ENCODE measurements at places on chromosomes 13 and 19.

GRCh38 chr13:59914556-59914955, 249.2 kb downstream of the DIAPH3 start:
- no peak for DNase-seq

DNA sequence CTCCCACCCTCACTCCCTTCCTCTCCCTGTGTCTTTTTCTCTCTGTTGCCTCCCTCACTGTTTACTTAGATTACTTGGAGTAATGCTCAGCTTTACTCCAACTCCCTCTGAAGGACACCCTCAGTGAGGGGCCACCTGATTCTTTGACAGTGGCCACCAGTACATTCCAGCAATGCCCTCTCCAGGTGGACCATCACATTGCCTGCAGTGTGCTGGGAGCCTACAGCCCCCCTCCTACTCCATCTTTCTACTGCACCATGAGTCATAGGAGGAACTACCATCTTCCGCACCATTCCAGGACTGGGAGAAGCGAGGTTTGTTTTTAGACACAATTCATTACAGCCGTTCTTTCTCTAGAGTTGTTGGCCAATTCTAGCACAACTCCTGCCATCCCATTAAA, 96.6 kb upstream of the POSTN start:
- no peak for DNase-seq

- DNase-seq: no peak
Observed at GRCh38 chr19:54577334-54577733, 3.7 kb downstream of the LILRA2 start.

GRCh38 chr19:23286477-23286876, 36.3 kb upstream of the ZNF724 start:
- DNase-seq: no peak

- DNase-seq: no peak
Observed at GRCh38 chr19:5619946-5620345, 2.6 kb downstream of the SAFB2 start.

GRCh38 chr19:15463861-15464371, 428 bp downstream of the RASAL3 start:
- no peak for DNase-seq

DNA sequence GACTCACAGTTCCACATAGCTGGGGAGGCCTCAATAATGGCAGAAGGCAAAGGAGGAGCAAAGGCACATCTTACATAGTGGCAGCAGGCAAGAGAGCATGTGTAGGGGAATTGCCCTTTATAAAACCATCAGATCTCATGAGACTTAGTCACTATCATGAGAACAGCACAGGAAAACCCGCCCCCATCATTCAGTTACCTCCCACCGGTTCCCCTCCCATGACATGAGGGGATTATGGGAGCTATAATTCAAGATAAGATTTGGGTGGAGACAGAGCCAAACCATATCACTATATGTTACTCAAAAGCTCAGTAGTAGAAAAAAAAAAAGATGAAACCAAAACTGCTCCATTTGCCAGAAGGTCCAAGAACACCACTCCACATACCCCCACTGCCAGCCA, 58.5 kb downstream of the DNAJC15 start:
- DNase-seq: no peak

DNA sequence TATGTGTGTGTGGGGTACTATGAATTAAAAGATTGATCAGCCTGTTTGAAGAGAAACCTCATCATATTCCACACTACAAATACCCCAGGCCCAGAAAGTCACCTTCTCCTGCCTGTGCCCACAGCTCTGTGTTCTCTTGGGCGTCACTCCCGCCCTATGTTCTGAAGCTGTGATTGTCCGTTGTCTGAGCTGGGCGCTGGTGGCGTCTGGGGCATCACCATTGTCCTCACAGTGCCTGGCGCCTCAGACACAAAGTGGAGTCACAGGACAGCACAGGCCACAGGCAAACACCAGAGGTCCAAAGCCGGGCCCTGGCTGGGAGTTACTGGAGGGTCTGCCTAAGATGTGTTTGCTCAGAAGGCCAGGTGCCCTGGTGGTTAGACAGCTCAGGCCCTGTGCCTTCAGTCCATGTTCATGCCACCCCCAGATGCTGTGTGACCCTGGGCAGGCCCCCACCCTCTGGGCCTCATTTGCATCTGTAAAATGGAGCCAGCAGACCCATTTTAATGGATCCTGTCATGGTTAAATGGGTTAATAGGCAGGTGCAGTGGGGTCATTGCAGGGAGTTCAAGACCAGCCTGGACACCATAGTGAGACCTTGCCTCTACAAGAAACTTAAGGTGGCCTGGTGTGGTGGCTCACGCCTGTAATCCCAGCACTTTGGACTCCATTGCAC, 34.5 kb downstream of the DNM2 start:
- no peak for DNase-seq

GRCh38 chr13:51804295-51805172, 571 bp upstream of the DHRS12 start:
- DNase-seq: no peak

GRCh38 chr13:88005188-88005587, 334.0 kb downstream of the SLITRK5 start:
- DNase-seq: no peak

- DNase-seq: no peak
Observed at GRCh38 chr19:11382898-11383705, 1.0 kb downstream of the EPOR start.

DNA sequence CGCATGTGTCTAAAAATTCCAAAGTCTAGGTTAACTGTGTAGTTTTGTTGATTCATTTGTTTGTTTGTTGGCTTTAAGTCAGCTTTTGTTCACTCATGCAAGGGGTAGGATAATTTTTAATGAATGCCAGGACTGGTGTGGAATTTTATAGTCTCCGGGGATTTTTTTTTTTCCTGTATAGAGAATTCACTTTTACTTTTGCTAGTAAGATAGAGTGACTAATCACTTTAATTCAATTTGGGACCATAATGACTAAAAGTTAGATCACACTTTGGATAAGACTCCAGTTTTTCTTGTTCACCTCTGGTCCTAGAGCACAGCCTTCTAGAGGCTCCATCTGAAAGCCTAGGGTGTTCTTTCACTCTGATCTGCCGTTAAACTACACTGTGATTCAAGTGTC, 1690.0 kb downstream of the PCDH9 start:
- DNase-seq: no peak

- no peak for DNase-seq
Observed at GRCh38 chr19:44718441-44719261, 19.7 kb downstream of the CEACAM16 start.

GRCh38 chr13:112958127-112958989, 10.7 kb upstream of the MCF2L start:
- no peak for DNase-seq

DNA sequence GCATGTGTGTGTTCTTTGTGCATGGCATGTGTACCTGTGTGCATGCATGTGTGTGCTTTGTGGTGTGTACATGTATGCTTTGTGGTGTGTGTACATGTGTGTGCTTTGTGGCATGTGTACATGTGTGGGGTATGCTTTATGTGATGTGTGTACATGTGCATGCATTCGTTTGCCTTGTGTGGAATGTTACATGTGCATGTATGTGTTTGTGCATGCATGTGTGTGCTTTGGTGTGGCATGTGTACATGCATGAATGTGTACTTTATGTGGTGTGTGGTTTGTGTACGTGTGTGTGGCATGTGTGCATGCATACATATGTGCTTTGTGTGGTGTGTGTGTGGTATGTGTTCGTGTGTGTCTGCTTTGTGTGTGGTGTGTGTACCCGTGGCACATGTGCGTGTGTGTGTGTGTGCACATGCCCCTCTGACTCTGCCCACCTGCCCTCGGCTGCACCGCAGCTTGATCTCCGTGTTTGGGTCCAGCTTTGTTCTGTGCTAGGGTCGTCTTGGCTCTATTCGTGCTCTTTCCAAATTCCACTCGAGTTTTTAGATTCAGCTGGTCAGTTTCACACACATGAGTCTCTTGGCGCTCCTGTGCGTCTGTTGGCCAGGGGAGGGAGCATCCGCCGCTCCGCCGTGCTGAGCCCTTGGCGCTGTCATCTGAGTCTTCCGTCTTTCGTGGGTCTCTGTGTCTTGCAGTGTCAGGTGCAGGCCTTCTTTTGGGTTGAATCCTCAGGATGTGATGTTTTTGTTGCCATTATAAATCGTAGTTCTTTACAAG, 46.5 kb upstream of the TFDP1 start:
- no peak for DNase-seq

- no peak for DNase-seq
Observed at GRCh38 chr13:64640002-64640401, 2590.1 kb downstream of the PCDH9 start.

GRCh38 chr19:3178377-3178972, at the start of gene S1PR4:
TSS of gene S1PR4 (plus strand) at chr19:3178769. CDS start at chr19:3178793, 24 bp downstream.
- no peak for DNase-seq

- DNase-seq: peak; percentile 91
Observed at GRCh38 chr19:4638828-4639530, at the start of gene TNFAIP8L1. TSS of gene TNFAIP8L1 (plus strand) at chr19:4639516. CDS start at chr19:4651870, 12,354 bp downstream.

GRCh38 chr19:17309198-17309964, at the start of gene DDA1:
TSS of gene DDA1 (plus strand) at chr19:17309563. CDS start at chr19:17309655, 92 bp downstream.
- DNase-seq: peak; percentile 98

DNA sequence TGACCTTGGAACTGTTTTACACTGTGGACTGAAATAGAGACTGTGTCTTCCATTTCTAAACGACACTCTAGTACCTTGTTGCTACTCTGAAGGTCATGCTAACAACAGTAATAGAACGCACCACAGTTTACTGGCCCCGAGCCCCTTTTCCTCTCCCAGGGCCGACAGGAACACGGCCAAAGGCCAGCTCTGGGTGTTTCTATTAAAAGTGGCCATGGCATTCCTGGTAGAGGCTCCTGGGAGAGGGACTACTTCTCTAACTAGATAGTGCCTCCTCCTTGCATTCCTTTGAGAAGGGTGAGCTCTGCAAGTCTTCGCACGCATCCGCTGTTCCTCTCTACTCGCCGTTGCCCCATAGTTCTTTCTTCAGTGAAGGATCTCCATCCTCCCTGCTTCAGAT, 18.7 kb upstream of the SIAH3 start:
- DNase-seq: no peak

DNA sequence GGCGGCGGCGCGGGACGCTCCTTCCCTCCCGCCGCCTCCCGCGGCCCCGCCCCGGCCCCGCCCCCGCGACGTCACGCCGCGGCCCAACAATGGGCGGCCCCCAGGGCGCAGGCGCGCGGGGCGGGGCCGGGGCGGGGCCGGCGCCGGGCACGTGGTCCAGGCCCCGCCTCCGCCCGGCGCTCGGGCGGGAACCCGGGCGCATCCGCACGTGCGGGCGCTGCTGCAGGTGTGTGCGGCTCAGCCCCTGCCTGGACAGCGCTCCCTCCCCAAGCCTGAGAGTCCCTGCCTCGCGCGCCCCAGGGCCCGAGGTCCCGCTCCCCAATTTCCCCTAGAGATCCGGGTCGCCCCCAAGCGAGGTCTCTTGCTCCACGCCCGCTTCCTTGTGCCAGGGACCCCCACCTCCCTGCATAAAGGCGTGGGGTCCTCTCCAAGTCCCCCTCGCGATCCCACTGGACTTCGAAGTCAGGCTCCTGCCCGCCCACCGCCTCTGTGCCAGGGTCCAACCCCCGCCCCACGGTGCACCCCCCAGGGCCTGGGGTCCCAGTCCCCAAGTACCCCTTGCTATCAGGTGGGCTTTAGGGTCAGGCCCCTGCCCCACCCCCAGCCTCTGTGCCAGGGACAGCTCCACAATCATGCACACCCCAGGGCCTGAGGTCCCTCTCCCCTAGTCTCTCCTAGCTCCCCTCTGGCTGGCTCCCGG, at the start of gene MEX3D:
MEX3D (minus strand) TSS at position 6 of the 700 bp plus-strand sequence. CDS start 267 bp downstream, outside the sequence.
- peak; percentile 69 for DNase-seq

- DNase-seq: no peak
Observed at GRCh38 chr13:64083396-64083795, 2667.7 kb upstream of the PCDH20 start.

DNA sequence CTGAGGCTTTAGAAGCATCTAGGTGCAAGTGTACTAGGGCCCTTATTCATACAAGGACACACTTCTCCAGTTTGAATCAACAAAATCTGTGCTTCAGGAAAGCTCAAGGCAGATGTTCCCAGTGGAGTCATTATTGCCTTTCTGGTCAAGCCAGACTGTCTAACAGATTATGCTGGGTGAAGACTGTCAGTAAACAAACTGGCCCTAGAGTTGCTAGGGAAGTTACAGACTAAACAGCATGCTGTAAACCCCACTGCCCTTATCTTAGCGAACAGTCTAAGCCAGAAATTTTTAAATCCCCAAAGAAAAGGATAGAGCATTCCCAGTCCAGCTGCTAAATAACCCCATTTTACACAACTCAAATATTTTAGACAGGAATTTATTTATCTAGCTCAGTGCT, 1701.3 kb upstream of the PRR20A start:
- DNase-seq: no peak

- peak; percentile 8 for DNase-seq
Observed at GRCh38 chr13:25286308-25286968, 850 bp downstream of the MTMR6 start.

- no peak for DNase-seq
Observed at GRCh38 chr13:50912851-50913250, 3.3 kb downstream of the RNASEH2B start.

DNA sequence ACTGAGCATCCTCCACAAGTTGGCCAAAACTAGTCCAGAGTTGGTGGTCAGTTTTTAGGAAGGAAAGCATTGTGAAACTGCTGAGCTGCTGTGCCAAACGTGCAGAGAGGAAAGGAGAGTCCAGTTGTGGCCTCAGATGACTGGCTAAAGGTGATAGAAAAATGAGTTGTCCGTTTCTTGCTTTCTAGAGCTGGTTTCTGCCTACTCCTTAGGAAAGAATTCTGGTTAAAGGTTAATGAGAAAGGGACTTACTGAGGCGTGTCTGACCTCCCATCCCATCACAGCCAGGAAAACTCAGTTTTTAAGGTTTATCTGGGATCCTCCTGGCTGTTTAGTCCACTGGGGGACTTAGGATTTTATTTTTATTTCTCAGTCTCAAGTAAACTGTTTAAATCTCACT, 1186.3 kb downstream of the UQCRFS1 start:
- no peak for DNase-seq

DNA sequence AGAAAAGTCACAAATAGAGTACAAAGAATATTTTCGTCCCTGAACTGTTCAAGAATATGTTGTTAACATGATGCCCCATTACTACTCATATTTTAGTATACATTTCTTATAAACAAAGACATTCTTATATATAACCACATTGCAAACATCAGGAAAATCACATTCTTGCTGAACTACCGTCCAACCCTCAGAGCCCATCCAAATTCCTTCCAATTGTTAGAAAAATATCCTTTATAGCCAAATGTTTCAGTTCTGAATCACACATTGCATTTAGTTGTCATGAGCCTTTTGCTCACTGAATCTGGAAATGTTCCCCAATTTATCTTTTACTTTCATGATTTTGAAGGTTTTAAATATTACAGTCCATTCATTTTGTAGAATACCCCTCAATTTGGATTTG, 467.8 kb upstream of the ARGLU1 start:
- DNase-seq: no peak

- no peak for DNase-seq
Observed at GRCh38 chr13:102309110-102309509, 92.7 kb downstream of the FGF14 start.

GRCh38 chr13:95003019-95003813, 290.9 kb upstream of the SOX21 start:
- DNase-seq: no peak

GRCh38 chr13:46905249-46905648, 8.4 kb upstream of the HTR2A start:
- DNase-seq: no peak

GRCh38 chr13:45162821-45163220, 38.0 kb downstream of the KCTD4 start:
- no peak for DNase-seq

- DNase-seq: no peak
Observed at GRCh38 chr19:58274771-58275201, 4.0 kb upstream of the ZNF8 start.

GRCh38 chr13:94722609-94723345, 10.4 kb upstream of the SOX21 start:
- no peak for DNase-seq

- no peak for DNase-seq
Observed at GRCh38 chr13:41384749-41385503, 72.4 kb upstream of the RGCC start.

GRCh38 chr19:30387311-30388115, 15.3 kb downstream of the ZNF536 start:
- DNase-seq: no peak
